Astrocyte (in vitro differentiated cells and primary cell): ENCODE measurements at places on chromosomes 6 and 20.

- no peak for DNase-seq
Measured at GRCh38 chr6:79430913-79431536, 106.2 kb downstream of the LCA5 start.

DNA sequence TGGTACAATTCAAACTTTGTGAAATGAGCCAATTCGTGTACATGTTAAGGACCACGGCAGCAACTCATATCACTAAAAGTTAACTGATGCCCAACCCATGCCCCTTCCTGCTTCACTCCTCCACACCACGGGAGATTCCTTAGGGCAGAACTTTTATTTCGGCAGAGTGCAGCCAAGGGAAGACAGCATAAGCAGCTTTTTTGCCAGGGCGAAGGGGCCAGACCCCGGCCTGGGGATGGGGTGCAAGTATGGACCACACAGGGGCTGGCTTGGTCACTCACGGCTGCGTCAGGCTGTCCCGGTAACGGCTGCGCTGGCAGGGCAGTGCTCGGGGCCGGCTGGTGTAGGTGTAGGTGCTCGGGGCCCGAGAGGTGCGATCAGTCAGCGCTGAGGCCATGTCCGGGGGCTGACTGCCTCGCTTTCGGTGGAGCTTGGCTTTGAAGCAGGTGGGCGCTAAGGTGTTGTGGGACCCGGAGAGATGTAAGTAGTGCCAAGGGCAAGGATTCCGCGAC, 792 bp downstream of the RSPH3 start:
- peak; percentile 3 for DNase-seq

- no peak for DNase-seq
Measured at GRCh38 chr6:170179616-170180324, 111.1 kb downstream of the DLL1 start.

DNA sequence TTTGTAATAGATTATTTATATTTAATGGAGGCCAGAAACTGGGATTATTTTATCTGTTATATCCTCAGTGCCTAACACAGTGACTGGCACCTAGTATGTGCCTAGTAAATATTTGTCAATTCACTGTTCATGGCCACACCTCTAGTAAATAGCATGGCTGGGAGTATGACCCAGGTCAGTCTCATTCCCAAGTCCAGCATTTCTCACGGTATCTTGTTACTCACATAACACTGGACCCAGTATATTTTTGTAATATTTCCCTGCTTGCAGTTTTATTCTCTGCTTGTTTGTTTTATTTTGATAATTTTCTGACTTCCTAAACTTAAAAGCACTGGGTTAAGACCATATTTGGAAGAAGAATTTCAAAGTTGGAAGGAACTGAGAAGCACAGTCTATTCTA, 47.7 kb downstream of the CTNNBL1 start:
- no peak for DNase-seq

DNA sequence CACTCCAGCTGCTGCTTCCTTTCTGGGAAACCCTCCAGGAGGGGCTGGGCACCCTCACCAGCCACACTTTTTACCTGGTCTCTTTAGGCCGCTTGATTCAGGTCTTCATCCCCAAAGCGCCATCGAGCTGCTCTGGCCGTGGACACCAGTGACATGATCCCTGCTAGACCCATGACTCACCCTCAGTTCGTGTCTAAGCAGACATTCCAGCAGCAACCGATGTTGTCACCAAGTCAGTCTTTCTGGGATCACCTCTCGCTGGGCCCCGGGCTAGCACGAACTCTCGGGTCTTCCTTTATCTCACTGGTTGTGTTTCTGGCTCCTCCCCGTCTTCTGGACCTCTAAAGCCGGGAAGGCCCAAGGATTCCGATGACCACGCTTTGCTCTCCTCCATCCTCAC, 43.0 kb upstream of the GPR31 start:
- DNase-seq = no peak

DNA sequence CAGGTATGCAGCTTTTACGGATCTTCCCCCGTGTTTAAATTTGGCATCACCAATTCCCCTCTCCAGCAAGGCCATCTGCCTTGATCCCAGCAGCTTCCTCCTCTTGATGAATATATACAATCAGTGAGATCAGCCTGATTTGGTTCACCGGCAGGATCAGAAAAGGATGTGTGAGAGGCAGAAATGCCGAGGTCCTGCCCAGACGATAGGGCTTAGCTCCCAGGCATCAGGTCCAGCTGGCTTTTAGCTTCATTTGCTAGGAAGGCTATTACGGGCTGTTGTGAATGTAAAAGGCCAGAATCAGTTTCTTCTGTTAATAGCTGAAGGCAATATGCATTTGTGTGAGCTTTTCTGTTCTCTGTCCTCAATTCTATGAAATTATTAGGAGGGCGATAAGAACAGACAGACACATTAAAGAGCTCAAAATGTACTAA, 372.8 kb downstream of the BTBD9 start:
- no peak for DNase-seq

- DNase-seq = peak; percentile 1
Measured at GRCh38 chr20:57350081-57350710, 859 bp upstream of the RAE1 start.
